Activated CD8-positive, alpha-beta memory T cell treated with anti-CD3 and anti-CD28 coated beads, Interleukin-2, amount 10 ng/mL, durations not matched to agents 7 days and 5 days (primary cell): ENCODE measurements at places on chromosomes 3 and 15. TPM values are rescaled to one million over a fixed set of nuclear protein-coding genes. Genes with fewer than 3 reads are reported as not detected.

The TBC1D23 gene
- total RNA-seq = 23.4 TPM

The TCF12 gene
- total RNA-seq = 75.4 TPM

DNA sequence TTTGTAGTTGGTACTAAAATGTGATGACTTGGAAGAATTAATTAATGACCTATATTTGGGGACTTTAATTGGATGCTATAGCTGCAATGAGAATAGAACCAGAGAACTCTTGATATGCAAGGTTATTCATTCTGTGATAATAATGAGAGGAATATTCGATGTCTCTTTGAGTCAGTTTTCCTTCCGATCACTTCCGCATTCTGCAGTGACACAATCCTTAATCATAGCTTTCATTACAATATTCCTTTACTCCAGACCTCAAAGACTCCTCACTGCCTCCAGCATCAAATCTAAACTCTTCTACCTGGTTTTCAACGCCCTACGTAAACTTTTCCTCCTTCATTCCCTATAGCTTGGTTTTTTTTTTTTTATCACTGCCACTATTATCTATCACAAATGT lies 21.6 kb downstream of the B3GNT5 start:
- no peak overlapping the region for H3K4me3 ChIP-seq
- no peak for DNase-seq
- H3K27ac ChIP-seq = no peak overlapping the region
- no peaks in the 10 kb centered on the region for H3K27me3 ChIP-seq
- H3K36me3 ChIP-seq = no peaks in the 10 kb centered on the region

DNA sequence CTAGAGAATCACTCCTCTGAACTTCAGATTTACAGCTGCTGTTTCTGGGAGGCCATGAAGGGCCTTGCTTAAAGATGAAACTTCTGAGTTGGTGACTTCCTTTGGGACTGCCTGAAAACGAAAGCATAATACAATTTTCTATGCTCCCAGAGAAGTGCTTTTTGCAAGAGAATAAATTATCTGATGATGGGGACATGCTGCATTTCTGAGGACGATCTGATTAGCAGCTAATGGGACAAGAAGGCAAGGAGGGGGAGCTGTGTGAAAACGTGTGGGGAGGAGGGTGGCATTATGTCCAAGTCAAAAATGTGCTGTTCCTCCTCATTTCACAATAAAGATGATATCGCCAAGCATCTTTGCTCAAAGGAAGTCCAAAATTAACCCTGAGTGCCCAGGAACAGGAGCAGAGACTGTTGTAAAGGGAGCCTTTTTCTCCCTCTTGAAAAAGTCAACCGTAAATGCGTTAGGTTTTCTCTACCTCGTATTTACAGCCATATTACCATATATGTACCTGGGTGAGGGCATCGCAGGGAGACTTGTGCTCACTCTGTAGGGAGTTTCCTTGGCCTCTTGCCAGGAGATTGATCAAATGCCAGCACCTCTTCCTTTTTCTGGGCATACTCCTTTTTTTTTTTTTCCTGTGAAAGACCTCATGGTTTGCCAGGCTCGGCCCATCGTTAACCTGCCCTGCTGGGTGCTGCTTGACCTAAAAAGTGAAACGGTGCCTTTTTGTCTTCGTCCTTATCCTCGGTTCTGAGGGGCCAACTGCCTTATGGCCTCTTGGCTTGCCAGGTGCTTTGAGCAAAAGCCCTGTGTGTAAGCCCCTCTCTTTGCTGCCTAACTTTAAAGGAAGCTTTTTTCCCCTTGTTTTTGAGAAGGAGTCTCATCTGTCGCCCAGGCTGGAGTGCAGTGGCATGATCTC lies 11.5 kb downstream of the ITPR1 start:
- DNase-seq = no peak
- peak overlapping the region; percentile 77 for H3K4me3 ChIP-seq
- no peaks in the 10 kb centered on the region for H3K27me3 ChIP-seq
- H3K36me3 ChIP-seq = peaks cover 40% of the 10 kb centered on the region

GRCh38 chr15:57728436-57728835 lies 21.9 kb downstream of the POLR2M start:
- H3K4me1 ChIP-seq = peaks cover 4% of the 10 kb centered on the region
- H3K27ac ChIP-seq = no peak overlapping the region
- H3K4me3 ChIP-seq = no peak overlapping the region
